ENCODE measurements at places on chromosomes 7 and 10.

DNA sequence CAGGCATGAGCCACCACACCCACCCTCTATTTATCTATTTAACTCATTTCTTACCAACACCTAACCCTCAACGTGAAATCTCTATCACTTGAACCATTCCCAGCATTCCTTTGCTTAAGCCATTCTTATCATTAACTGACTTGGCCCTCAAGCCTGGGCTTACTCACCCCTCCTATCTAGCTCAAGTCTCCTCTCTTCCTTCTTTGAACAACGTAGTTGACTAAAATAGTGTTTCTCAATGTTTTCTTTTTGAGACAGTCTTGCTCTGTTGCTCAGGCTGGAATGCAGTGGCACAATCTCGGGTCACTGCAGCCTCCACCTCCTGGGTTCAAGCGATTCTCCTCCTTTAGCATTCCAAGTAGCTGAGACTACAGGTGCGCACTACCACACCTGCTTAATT, 7.0 kb downstream of the ANXA7 start:
- no peak for DNase-seq

DNA sequence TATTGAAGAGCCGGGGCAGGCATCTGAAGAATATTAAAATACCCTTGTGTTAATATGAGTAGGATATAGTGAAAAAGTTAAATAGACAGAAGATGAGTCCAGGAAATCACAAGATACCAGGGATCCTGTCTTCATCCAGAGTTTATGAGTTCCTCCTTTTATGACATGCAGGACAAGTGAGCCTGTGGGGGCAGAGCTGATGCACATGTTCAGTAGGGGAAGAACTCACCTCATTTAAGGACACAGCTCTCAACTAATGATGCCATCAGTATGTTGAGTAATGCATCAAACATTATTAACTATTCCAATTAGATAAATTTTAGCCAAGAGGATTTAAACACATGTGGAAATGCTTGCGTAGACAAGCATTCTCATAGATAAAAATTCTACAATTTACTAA, 435.8 kb upstream of the AKR1E2 start:
- DNase-seq: no peak

GRCh38 chr10:84004221-84004620, 135.1 kb upstream of the GHITM start:
- DNase-seq: no peak

GRCh38 chr7:98162758-98163157, 48.5 kb upstream of the BHLHA15 start:
- DNase-seq: no peak

DNA sequence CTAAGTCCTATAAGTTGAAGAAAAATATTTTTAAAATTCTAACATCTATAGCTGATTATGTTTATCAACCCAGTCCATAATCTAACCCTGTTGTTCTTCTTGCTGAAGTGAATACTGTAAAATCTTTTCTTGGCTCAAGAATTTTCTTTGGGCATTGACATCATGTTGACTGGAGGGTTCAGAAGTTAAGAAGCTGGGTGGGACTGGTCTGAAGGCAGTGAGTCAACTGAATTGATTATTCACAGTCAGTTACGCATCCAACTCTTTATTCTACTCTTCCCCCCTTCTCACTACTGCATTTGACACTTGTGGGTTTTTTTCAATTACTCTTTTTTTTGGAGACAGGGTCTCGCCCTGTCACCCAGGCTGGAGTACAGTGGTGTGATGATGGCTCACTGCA, 31.0 kb downstream of the DENND2A start:
- DNase-seq: no peak

GRCh38 chr10:119687192-119688032, 36.2 kb downstream of the BAG3 start:
- DNase-seq: no peak

GRCh38 chr10:129344731-129345355, 122.2 kb upstream of the MGMT start:
- no peak for DNase-seq

DNA sequence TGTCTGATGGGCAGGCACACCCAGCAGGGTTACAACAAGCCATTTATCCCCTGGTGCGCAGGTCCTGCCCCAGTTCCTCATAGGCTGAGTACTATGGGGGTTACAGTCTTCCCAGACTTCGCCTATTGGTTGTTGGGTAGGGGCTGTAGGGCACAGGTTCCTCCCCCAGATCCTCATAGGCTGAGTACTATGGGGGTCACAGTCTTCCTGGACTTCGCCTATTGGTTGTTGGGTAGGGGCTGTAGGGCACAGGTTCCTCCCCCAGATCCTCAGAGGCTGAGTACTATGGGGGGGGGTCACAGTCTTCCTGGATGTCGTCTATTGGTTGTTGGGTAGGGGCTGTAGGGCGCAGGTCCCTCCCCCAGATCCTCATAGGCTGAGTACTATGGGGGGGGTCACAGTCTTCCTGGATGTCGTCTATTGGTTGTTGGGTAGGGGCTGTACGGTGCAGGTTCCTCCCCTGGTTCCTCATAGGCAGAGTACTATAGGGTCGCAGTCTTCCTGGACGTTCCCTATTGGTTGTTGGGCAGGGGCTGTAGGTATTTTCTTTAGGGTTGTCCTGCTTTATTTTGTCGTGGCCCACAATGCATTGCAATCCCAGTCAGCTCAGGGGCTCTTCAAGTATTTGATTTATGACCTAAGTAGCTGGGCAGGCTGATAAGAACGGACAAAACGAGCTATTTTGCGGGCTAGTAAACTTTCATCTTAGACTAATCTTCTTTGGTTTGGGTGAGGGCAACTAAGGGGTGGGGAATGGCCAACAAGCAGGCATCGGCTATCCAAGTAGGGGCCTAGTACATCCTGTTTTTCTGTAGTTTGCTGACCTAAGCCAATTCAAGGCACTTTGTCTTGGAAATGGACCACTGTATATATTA, 3.4 kb downstream of the LRRC27 start:
- DNase-seq: no peak

- DNase-seq: no peak
Observed at GRCh38 chr10:92541583-92541982, 32.3 kb downstream of the IDE start.

DNA sequence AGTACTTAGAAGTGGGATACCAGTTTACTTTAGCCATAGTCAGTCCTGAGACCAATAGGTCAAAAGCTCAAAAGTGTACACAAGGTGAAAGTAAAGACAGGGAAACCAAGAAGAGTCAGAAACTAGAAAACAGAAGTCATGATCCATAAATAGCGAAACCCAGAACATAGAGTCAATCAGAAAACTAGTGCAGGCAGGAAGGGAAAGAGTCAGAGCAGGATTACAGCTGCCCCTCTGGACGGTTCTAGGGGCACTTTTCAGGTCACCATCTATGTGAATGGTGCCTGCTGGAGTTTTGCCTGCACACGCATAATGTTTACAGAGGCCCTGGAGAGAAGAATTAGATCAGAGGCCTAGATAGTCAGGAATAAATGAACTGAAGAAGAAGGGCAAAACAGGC, 22.4 kb upstream of the DMTF1 start:
- DNase-seq: no peak

GRCh38 chr10:130439766-130440165, 303.6 kb downstream of the GLRX3 start:
- no peak for DNase-seq

GRCh38 chr7:81851413-81851812, 81.6 kb upstream of the HGF start:
- DNase-seq: no peak

GRCh38 chr10:79247373-79248137, 99.7 kb upstream of the PPIF start:
- no peak for DNase-seq

GRCh38 chr7:71735961-71736556, 604.1 kb downstream of the GALNT17 start:
- peak; percentile 6 for DNase-seq

DNA sequence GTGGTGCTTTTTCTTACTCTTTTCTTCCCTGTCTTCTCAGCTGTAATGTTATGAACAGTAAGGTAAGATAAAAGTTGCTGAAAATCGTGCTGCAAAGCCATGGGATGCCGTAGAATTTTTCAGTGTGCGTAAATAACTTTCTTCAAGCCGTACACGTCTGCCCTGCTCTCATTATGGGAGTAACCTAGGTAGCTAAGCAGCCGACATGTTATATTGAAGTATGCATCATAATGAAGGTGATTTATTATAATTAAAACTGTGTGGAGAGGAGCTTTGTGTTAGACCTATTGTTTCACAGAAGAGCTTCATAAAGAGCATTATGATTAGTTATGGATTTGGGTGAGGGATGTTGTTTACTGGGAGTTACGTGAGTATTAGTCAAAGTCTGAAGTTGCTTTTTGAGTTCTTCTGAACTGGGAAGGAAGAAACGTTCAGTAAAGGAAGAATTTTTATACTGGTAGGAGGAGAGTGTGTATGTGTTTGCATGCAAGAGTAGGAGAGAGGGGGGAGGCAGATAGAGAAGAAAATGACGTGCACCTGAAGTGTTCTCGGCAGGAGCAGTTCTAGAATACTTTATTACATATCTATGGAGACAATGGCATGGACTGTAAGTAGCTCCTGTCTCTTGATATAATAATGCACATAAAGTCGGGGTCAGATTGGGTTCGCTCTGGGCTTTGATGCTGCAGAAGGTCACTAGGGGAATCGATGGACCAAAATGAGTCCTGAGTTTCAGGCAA, 56.3 kb downstream of the POU6F2 start:
- DNase-seq: no peak

DNA sequence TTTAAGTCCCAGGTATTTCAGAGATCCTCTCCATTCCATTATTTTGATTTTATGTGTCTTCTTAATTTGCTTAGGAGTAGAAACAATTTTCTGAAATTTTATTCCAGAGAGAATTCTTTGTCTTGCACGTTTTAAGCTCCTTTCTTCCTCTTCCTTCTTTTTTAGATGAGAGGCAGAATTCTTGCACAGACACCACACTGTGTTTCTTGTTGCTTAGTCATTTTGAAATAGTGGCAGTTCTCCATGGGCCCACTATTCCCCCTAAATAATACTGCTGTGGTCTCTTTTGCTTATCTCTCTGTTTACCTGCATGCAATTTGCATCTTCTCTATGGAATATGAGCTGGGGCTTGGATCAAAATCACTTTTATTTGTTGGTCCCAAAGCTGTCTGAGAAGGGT, 54.3 kb upstream of the WAC start:
- DNase-seq: no peak

- DNase-seq: no peak
Observed at GRCh38 chr7:85535974-85536729, 349.3 kb upstream of the SEMA3D start.

- no peak for DNase-seq
Observed at GRCh38 chr10:103145046-103145445, 48.0 kb downstream of the NT5C2 start.

- DNase-seq: no peak
Observed at GRCh38 chr7:28551331-28551730, 139.0 kb downstream of the CREB5 start.

DNA sequence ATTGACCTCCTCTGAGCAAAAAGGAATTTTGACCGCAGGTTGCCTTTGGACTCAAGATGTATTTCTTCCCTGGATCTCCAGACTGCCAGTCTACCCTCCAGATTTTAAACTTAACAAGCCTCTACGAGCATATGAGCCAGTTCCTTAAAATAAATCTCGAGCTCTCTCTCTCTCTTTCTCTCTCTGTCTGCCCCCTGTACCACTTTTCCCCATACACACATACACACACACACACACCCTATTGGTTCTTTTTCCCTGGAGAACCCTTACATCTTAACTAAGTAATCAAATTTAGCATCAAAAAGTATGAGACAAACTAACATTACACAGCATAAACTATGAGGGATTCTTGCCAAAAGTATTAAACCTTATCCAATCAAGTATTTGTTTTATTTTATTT, 11.4 kb downstream of the BCAP29 start:
- DNase-seq: no peak

DNA sequence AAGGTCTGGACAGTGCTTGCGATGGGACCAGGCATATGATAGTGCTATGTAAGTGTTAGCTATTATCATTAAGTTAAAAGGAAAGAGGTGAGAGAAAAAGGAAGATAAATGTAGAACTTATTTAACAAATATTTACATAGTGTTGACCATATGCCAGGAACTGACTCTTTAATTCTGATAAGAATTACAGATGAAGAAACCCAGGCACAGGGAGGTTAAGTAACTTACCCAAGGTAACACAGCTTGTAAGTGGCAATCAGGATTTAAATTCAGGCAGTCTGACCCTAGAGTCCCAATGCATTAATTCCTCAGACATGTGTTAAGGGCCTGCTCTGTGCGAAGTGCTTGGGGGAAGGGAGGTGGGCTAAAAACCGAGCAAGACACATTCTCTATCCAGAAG, 11.1 kb downstream of the FFAR4 start:
- DNase-seq: no peak

- no peak for DNase-seq
Observed at GRCh38 chr7:35734001-35734483, 39.1 kb upstream of the HERPUD2 start.

DNA sequence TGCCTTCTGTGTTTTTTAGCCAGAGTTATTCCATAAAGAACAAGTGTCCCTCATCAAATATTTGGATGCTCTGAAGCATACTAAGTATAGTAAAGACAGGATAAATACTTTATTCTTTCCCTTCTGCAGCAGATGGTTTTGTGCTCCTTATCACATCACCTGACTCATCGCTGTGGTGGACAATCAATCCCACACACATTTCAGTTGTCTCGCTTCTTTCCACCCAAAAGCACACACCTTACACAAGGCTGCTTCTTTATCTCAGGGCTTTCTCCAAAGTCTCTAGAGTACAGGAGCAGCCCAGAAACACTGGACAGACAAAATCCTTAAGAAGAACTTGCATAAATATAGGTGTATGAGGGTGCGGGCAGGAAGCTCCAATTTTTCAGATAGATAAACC, 43.4 kb downstream of the IGF2BP3 start:
- DNase-seq: no peak

DNA sequence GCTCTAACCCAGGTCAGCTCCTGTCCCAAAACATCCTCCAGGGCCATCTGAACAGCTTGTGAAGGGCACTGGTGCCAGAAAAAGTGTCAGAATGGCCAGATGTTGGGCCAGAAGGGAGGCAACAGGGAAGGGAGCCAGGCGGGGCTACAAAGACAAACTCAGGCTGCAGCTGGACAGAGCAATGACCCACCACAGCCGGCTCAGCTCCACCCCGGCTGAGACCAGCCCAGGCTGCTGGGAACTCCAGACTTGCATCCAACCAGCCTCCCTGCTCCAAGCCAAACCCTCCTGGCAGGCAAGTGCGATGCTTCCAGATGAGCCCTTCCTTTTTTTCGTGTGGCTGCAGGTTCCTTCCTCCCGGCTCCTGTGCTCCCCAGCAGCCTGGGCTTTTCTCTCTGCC, 466.9 kb downstream of the PTPRN2 start:
- no peak for DNase-seq

DNA sequence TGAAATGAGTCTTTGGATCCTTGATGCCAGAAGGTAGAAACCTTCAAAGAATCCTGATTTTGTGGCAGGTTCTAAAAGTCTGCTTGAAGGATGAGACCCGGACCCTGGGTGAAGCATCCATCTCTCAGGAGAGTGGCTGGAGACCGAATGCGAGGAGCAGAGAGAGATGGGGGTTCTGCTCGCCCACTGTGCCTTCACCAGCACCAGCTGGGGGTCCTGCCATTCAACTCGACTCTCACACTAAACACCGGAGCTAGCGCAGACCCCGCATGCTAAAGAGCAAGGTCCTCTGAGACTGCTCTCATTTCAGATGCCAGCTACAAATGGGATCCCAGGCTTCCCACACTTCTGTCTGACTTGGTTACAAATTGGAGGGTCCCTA, 218.4 kb downstream of the GLRX3 start:
- no peak for DNase-seq

All from stimulated activated CD4-positive, alpha-beta T cell treated with anti-CD3 and anti-CD28 coated beads, Interleukin-1b, Interleukin-23, amount 100 ng/mL, for 4 hours (primary cell).